GM12891 (cell line): ENCODE measurements at places on chromosomes 5 and 9.

DNA sequence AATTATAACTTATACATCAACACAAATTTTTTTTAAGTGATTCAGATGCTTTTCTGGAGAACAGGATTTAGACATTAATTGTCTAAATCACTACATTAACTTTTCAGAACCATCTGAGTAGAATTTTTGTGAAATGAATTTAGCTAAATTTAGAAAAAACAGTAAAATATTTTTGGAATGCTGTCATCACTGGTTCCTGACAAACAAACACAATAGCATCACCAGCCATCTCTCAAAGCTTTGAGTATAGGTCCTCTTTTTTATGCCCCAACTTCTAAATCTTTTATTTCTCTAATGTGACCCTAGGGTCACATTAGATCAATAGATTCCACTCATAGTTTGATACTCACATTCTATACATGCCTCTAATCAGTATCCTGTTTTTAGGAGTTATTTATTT, 104.6 kb downstream of the PRR16 start:
- no peak for DNase-seq

- peak; percentile 25 for DNase-seq
These were observed 663 bp downstream of the ISOC1 start for GRCh38 chr5:129094924-129095899.

DNA sequence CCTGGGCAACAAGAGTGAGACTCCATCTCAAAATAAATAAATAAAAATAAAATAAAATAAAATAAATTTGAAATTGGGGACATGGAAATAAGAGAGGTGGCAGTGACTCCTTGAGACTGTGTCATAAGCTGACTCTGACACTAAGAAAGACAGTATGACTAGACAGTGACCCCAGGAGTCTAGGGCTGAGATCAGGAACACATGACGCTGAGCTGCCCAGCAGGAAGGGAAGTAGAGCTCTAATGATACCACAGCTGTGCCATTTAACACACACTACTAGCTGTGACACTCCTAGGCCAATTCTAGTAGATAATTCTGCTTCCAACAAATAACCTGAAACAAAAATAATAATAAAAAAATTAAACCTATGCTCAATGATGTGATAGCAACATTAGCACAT, 293.0 kb downstream of the SEC61B start:
- DNase-seq = no peak

- no peak for DNase-seq
These were observed 63.9 kb downstream of the ADAMTS12 start for GRCh38 chr5:33827885-33828284.

GRCh38 chr5:45042283-45042682, 233.5 kb downstream of the MRPS30 start:
- DNase-seq = no peak

GRCh38 chr9:129221233-129221632, 43.2 kb upstream of the IER5L start:
- no peak for DNase-seq

GRCh38 chr5:170183816-170184687, 48.7 kb upstream of the C5orf58 start:
- DNase-seq = peak; percentile 40

DNA sequence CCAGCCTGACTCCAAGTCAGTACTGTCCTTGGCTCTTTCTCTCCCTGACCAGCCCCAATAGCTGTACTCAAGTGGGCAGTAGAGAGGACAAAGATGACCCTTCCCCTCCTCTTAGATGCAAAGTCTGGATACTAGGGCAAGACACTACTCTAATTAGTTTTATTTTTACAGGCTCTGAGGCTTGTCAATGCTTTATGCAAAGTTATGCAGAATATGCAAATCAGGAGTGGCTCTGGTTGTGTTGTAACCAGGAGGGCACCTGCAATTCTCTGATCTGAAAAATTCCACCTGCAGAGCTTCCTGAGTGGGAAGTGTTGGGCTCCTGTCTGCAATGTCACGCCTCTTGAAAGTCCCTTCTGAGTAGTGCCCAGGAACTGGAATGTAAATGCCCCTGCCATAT, 201.5 kb downstream of the RGS3 start:
- no peak for DNase-seq

DNA sequence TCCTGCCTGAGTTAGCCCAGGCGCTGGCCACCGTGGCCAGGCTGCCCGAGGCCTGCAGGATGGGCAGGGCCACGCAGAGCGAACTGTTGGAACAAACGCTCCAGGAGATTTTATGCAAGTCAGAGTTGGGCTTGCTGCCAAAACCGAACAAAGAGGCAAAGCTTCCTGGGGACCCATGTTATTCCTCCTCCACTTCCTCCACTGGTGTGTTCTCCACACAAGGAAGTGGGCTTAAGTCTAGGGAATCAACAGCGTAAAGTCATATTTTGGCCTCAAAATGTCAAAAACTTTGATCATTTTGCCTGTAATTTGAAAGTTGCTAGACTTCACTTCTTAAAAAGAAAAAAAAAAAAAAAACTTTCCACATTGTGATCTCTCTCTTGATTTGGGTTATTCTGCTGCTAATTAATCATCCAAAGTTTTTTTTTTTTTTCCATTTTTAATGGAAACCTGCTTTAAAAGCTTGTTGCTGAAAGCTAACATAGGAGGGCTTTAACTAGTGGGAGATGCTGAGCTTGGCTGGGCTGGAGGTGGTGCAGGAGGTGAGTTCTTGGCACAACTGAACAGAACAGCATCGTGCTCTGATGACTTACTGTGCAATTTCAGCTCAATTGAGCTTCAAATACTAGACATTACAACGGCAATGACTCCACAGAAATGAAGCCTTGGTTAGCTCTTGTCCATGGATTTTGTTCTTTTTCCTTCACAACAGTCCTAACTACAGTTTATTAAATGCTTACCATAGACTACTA, 73.0 kb downstream of the PTPDC1 start:
- DNase-seq = no peak

DNA sequence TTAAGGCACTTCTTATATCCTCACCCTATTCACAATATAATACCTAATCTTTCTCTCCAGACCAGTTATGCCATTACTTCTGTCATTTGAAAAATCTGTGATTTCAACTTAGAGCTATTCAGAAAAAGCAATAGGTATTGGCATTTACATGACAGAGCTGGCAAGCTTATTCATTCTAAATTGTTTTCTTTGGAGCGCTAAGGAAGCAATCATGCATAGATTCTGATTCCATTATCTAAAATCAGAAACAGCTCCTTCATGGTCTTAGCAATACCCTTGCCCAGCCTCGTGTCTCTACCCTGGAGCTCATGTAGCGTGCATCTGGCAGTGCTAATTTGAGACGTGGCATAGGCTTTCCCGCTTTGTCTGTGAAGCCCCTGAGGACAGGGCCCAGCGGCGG, 4.5 kb downstream of the SLC1A1 start:
- DNase-seq = no peak

GRCh38 chr9:15349892-15350761, 43.1 kb upstream of the TTC39B start:
- no peak for DNase-seq

GRCh38 chr5:115507681-115508080, 36.9 kb downstream of the FEM1C start:
- no peak for DNase-seq

- no peak for DNase-seq
These were observed 182.1 kb upstream of the TBC1D2 start for GRCh38 chr9:98437458-98438034.

DNA sequence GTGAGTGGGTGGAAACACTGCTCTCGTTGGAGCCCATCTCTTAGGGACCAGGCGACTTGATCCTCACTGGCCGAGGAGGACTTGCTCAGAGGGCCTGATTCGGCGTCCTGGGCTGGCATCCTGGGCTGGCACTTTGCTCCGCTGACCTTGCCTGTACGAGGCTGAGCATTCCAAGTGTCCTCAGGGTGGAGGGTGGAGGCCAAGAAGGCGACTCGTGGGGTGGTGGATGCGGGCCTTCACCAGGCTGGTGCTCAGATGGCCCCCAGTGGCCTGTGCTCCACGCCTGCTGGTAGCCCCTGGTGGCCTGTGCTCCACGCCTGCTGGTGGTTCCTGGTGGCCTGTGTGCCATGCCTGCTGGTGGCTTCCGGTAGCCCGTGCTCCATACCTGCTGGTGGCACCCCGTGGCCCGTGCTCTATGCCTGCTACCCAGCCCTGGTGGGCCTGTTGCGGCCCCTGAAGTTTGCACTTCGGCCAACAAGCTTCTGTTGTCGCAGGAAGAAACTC, 42.9 kb downstream of the PHF2 start:
- no peak for DNase-seq

DNA sequence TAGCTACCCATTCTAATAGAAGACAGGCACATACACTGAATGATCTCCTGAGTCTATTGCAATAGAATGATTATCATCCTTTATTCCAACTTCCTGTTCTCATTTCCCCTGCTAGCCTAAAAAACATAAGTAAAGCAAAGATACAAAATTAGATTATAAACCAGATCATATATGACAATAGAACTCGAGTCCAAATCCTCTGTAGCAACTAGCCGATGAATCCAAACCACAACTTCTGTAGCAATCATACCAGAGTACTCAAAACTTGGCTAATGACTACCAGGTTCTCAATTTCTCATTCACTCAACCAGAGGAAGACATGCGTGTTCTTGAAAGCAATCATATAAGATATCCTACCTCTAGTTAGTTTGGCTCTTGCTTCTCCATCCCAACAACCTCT, 622.1 kb downstream of the PSAT1 start:
- no peak for DNase-seq

DNA sequence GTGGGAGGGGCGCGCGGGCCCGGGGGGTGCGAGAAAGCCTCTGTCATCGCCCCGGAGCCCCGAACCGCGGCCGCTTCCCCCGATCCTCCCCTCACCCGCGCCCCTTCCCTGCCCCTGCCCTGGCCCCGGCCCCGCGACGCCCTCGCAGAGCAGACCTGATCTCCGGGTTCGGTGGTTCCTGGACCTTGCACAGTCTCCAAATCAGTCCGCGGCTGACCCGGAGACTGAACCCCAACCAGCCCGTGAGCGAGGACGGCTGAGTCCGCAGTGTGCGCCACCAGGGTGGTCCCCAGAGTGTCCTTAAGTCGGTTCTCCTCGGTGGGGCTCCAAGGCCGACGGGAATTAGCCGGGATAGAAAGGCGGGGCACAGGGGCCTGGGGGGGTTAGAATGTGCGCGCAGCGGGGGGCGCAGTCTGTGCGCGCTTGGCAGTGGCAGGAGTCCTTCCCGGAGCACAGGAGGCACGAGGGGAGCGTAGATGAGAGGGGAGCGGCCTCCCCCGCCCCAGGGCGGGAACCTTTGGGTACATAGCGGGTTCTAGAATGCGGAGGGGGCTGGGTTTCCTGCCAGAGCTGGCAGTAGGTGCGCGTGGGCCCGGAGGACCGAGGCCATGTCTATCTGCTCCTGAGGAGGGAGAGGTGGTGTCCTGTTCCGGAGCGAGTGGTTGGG, 779 bp downstream of the PKN3 start:
- DNase-seq = peak; percentile 64

DNA sequence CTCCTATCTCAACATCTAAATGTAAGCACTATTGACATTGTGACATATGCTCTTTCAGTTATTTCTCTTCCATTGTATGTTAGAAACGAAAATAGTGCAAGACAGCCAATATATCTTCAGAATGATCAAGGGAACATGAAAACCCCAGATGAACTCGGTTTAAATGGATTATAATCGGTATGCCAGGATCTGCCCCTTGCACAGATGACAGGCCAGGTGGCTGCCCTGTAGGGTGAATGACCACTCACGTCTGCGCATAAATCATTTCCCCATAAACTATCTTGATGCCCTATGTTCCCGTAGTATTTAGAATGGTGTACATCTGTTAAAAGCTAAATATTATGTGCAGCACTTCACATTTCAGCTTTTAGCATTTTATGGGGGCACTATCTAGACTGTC, 69.7 kb upstream of the RANBP3L start:
- no peak for DNase-seq

DNA sequence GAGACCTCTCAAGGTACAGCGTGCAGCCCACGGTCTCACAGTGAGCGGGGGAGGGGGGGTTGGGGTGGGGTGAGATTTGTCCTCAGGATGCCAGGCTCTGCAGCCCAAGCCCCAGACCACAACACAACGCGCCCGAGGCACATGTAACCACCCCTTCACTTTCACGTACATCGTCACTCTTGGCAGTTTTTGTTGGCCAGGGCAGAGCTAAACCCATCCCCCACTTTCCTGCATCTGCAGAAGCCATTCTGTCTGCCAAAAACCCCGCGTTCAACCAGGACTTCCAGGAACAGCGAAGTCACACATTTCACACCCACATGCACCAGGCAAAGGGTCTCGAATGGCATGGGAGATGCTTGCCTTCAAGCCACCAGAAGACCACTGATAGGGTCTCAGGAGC, 9.4 kb upstream of the SMIM23 start:
- no peak for DNase-seq

GRCh38 chr5:157215514-157216167, 35.0 kb downstream of the ITK start:
- DNase-seq = no peak

DNA sequence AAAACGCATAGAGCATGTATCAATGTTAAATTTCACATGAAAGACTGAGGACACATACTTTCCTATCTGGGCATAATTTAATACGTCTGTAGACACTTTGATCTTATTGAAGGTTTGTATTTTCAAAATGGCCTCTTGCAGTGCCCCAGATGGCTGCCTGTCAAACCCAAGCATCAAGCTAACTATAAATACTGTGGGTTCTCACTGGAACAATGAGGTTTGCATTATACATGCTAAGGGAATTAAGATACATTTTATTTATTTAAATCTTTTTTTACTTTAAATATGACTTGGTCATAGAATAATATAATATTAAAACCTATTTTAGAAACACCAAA, 702.9 kb upstream of the GRAMD2B start:
- DNase-seq = no peak

DNA sequence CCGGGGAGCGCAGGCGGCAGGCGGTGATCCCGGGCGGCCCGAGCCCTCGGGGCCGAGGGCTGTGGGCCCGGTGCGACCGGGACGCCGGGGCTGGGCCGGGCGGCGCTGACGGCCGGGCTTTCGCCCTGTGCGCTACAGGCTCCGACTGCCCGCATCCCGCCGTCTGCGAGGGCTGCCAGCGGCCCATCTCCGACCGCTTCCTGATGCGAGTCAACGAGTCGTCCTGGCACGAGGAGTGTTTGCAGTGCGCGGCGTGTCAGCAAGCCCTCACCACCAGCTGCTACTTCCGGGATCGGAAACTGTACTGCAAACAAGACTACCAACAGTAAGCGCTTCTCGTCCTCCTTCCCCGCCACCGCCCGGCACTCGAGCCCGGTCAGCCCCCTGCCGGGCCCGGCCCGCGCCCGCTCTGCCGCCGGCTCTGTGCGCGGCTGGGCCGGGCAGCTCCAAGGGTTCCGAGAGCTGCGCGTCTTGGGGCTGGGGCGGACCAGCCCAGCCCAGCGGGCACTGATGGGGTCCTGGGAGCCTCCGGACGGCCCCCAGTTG, 1.6 kb downstream of the LMX1B start:
- DNase-seq = peak; percentile 35

- no peak for DNase-seq
These were observed 29.0 kb downstream of the PTGES2 start for GRCh38 chr9:128098297-128099230.

GRCh38 chr5:2532809-2533208, 218.7 kb downstream of the IRX2 start:
- DNase-seq = no peak

DNA sequence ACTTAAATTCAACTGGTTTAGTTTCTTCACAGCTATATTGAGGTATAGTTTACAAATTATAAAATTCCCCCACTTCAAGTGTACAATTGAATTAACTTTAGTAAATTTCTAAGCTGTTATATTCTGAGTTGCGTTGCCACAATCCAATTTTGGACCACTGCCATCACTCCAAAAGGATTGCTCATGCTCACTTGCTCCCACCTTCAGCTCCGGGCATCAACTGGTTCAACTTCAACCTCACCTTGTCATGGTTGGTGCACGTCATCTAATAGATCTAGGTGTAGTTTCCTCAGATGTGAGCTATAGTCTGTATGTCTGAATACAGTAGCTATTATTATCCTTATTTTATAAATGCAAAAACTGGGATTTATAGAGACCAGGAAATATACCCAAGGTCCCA, 942.5 kb upstream of the WWC1 start:
- DNase-seq = no peak
